SK-N-MC (cell line): ENCODE measurements at places on chromosomes 2 and 18.

DNA sequence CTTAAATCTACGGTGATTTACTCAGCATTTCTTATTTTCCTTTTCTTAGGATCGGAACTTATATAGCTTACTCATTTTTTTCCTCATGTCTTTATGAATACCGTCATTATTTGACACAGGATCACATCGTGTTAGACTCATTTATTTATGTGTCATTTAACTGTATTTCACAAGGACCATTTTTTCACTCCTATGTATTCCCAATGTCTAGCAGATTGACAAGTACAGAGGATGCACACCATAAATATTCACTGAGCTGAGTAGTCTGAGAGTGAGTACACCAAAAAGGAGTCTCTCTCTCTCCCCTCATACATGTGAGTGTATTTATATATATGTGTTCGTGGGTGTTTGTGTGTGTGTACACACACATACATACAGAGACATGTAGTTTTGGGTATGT lies 573.5 kb downstream of the RNF144A start:
- DNase-seq, result no peak

- no peak for DNase-seq
Measured at GRCh38 chr2:105683011-105683492, 61.7 kb upstream of the NCK2 start.

DNA sequence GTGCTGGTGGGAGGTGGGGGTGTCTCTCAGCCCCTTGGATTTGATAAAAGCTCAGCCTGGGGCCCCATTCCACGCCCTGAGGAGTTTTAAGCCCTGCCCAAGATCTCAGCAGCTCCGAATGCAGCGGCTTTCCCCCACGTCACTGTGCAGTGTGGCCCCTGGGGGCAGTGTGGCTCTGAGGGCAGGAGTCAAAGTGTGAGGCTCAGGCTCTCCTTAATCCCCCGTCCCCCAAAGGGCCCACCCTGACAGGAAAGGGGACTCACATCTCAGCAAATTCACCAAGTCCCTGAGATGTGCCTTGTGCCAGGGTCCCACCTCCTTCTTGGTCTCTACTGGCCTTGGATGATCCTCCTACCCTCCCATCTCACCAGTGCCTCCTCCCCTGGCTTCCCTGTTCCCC lies 25.2 kb downstream of the NPPC start:
- DNase-seq, result no peak

GRCh38 chr2:85248773-85249509 lies 78.8 kb downstream of the TGOLN2 start:
- no peak for DNase-seq

DNA sequence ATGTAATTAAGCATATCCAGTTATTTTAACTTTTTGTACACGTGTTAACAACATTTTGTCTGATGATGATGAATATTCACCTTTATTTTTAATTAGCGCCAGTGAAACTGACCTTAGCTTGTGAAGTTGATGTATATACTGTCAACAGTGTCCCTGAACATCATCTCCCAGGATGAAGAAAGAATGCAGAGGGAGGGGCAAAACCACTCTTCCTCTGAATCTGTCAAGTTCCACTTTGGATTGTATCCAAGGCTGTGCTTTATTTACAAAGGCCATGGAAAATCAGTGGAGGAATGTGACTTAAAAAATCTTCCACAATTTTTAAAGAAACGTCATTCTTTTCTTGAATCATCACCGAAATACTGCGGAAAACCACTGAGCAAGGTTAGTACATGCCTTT lies 4.5 kb upstream of the RMDN2 start:
- no peak for DNase-seq

DNA sequence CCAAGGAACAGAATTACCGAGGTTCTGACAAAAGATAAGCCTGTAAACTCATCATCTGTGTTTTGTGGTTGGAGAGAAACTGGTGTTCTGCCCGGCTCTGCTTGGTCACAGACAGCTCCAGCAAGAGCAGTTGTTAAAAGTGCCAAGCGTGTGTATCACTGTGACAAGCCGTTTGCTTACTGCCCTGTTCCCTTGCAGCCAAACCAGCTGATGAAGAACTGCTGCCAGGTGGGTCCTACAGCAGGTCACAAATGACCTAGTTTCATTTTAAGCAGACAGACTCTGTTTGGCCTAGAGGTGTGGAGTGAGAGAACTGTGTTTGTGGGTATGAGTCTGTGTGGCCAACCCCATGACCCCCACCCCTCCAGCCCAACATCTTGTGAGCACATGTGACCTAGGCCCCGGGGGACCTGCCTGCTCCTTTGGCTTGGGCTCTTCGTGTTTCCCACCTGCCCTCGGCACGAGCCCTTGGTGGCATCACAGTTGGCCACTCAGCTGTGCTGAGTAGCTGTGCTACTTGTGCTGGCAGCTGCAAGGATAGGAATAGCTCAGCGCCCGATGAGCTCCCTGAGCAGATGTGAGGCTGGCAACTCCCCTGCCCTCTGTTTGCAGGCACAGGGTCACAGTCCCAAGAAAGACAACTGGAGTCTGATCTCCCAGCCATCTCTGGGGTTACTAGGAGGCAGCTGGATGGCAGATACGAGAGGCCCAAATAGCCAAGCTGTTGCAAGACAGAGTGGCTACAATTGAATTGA lies 9.7 kb downstream of the OXER1 start:
- no peak for DNase-seq

DNA sequence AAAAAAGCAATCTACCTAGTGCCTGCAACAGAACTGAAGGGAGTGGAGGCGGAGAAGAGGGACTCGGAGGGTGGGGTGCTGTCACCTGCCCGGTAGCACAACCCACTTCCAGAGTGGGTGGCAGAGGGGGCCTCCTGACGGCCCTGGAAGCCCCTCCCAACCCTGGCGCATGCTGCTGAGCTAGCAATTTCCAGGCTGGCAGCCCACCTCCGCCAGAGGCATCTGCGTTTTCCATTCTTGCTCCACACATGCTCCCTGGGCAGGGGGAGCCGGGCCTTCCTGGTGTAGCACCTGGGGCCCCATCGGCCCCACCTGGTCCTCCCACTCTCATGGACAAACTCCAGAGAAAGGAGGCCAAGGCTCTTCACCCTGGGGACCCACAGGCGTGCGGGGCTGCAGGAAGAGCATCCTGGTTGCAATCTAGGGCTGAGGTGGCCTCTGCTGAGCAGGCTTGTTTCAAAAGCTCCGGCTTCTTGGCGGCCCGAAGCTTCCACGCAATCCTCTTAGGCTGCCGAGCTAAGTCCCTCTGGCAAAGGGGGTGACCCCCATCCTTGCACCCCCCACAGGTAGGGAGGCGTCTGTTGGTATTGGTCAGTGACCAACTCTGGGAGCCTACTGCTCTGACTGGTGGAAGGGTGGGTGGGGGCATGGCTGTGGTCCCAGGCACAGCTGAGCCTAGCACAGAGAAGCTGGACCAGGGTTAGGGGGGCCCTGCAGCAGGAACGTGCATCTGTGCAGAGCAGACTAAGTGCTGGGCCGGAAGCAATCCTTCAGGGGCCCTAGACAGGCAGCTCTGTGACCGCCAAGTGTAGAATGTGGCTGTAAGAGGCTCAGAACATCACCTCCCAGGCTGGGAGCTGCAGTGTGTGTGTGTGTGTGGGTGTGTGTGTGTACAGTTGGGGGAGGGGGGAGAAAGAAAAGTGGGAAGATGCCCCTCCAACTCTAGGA lies 2.6 kb downstream of the HS6ST1 start:
- no peak for DNase-seq

GRCh38 chr2:241136191-241136590 lies 13.1 kb downstream of the PASK start:
- no peak for DNase-seq

- no peak for DNase-seq
Measured at GRCh38 chr2:70615222-70615621, 61.6 kb upstream of the TGFA start.

GRCh38 chr2:68832233-68832869 lies 38.8 kb downstream of the BMP10 start:
- DNase-seq, result no peak

DNA sequence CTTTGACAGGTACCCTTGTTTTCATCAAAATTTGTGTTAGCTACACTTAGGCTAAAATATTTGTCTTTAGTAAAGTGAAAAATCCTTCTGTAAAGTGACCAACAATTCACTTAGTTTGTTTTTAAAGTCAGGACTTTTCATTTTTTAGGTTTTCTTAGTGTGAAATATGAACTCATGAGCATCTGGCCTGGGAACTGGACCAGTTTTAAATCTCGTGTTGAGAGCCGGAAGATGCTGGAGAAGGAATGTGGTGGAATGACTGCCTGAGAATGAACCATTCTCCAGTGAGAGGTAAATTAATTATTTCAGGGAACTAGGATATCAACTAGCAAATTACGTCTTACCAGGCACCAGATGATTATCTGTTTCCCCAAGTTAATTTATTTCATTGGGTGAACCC lies 305.7 kb downstream of the AGPS start:
- DNase-seq, result no peak

DNA sequence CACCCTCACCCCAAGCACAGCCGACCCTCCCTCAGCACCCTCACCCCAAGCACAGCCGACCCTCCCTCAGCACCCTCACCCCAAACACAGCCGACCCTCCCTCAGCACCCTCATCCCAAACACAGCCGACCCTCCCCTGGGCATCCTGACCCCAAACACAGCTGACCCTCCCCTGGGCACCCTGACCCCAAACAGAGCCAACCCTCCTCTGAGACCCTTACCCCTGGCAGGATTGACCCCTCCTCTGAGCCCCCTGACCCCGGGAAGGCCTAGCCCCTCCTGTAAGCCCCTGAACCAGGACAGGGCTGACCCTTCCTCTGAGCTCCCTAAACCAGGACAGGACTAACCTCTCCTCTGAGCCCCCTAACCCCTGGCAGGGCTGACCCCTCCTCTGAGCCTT lies 84.4 kb upstream of the RAB6C start:
- no peak for DNase-seq

- DNase-seq, result no peak
Measured at GRCh38 chr2:180017784-180018183, 10.7 kb upstream of the CWC22 start.

GRCh38 chr2:74819702-74820101 lies 14.2 kb upstream of the HK2 start:
- DNase-seq, result no peak

- DNase-seq, result no peak
Measured at GRCh38 chr18:76446321-76447257, 48.5 kb downstream of the ZNF516 start.

GRCh38 chr2:19109518-19109917 lies 248.9 kb downstream of the OSR1 start:
- no peak for DNase-seq

GRCh38 chr2:234555616-234556249 lies 58.9 kb upstream of the ARL4C start:
- no peak for DNase-seq
